ENCODE measurements at places on chromosomes 11 and 22.
A peak's percentile ranks its signal among the peaks of the same experiment; 100 is the strongest.

- DNase-seq: no peak
Observed at GRCh38 chr11:131533149-131533548, 162.7 kb downstream of the NTM start.

GRCh38 chr11:128324531-128325141 is 262.7 kb downstream of the ETS1 start:
- no peak for DNase-seq

GRCh38 chr11:9577556-9577955 is 4.1 kb downstream of the WEE1 start:
- no peak for DNase-seq

DNA sequence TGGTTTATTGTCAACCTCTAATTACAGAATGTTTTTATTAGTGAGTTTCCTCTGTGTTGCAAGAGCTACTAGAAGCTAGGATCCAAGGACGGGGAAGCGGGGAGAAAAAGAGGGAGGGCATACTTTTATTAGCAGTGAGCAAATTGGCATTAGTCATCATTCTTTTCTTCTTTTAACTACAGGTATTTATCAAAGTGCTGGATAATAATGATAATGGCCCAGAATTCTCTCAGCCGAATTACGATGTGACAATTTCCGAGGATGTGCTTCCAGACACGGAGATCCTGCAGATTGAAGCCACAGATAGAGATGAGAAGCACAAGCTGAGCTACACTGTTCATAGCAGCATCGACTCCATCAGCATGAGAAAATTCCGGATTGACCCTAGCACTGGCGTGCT is 179.7 kb upstream of the MTNR1B start:
- DNase-seq: no peak

- DNase-seq: no peak
Observed at GRCh38 chr11:13101644-13102512, 92.8 kb downstream of the RASSF10 start.

DNA sequence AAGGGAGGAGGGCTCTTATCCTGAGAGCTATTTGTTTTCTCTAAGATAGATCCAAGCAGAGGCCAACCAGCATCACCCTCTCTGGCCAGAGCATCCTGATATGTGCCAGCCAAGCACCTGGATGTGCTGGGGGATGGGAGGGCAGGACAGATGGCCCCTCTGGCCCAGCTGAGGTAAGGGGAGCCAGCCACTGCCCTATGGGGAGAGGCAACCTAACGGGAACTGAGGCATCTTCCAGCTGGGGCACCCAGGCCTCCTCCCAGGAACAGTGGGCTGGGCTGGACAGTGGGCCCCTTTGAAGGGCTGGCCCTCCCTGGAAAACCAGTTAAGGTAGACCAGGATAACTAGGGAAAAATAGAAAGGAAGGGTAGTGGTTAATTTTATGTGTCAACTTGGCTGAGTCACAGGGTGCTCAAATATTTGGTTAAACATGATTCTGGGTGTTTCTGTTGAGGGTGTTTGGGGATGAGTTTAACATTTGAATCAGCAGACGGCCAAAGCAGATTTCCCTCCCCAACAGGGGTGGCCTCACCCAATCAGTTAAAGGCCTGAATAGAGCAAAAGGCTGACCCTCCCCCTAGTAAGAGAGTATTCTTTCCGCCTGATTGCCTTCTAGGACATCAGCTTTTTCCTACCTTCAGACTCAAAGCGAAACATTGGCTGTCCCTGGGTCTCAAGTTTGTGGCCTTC is 595.1 kb downstream of the BUD13 start:
- no peak for DNase-seq

DNA sequence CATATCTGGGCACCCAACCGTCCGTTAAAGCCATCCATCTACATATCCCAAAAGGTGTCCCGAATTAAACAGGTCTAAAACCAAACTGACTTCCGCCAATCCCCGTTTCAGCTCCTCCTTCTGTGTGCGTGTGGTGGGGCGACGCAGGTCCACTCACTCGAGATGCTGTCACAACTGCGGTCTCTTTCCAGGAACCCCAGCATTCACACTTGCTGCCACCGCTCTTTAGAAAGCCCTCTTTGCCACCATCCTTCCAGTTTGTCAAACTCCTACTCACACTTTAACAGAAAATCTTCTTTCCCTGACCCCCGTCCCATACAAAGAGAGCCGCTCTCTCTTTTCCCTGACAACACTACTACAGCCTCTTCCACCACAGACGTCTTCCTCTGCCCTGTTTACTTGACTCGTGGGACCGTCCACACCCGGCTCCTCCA is 467 bp downstream of the ESS2 start:
- peak; percentile 24 for DNase-seq

DNA sequence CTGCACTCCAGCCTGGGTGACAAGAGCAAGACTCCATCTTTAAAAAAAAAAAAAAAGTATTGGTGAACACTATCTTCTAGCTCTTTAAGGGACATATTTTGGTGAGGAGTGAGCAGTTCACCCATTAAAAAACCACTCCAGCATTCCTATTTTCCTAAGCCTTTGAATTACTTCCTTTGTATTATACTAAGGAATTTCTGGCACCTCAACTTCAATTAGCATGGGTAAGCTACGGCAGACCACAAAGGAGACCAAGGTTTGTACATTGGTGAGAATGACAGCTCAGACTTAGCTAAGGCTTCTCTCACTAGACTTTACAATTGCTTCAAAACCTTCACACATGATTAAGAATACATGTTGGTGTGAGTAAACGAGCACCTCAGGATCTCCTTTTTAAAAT is 57.0 kb upstream of the BIRC3 start:
- DNase-seq: no peak

DNA sequence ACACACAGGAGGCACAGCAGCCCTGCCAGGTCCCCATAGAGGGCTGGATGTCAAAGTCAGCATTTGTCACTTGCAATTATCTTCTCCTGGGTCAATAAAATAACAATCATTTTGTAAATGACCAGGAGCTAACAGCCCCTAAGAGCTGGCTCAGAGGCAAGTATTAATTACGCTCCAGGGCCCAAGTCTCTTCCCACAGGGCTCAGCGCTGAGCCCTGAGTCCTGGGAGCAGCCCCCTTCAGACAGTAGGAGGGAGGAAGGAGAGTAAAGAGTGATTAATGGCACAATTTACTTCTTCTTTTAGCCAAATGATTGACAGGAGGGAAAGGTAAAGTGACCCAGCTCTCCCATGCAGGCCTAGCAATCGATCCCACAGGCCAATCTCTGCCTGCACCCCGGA is 99.0 kb upstream of the DRD2 start:
- no peak for DNase-seq

- DNase-seq: no peak
Observed at GRCh38 chr22:17825876-17826550, 51.7 kb upstream of the BID start.

DNA sequence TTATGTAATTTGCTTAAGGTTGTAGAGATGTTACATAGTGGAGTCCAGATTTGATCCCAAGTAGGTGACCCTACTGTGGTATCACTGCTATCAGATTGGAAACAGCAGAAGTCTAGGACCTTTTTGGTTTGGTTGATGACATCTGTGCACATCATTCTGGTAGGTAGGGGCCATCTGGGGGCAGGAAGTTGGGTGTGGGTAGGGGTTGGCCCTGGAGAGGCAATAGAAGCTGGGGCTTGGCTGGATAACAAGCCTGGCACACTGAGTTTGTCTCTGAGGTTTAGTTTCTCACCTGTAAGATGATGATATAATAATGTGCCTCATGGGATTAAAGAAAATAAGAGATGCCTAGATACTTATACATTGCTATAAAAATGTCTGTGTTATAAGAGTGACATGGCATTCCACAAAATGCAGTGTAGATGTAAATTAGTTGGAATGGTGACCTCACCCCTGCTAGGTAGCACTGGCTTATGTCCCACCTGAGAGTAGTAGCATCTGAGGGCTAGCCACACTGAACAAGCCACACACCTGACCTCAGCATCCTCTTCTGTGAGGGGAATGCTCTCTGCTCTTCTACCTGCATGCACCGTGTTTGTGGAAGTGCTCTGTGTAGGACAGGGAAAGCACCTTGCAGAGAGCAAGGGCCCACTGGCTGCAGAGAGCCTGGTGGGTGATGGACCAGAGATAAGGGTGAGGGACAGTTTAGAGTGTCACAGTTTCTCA is 36.9 kb downstream of the PTPRJ start:
- no peak for DNase-seq

DNA sequence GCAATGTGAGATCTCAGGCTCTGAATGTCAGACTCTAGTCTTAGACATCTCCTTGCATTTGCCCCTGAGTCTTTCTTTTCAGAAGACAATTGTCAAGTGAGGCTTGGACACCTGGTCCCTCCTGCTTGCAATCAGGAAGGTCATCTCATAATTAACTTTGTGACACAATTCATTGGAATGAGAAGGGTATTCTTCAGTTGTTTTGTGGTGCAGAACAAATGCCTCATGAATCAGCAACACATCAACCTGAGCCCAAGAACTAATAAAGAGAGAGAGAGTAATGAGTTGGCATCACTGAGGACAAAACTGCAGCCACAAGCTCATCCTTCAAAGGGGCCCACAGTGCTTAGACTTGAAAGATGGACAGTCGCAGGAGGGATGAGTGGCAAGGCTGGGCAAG is 375.8 kb downstream of the INSC start:
- no peak for DNase-seq

DNA sequence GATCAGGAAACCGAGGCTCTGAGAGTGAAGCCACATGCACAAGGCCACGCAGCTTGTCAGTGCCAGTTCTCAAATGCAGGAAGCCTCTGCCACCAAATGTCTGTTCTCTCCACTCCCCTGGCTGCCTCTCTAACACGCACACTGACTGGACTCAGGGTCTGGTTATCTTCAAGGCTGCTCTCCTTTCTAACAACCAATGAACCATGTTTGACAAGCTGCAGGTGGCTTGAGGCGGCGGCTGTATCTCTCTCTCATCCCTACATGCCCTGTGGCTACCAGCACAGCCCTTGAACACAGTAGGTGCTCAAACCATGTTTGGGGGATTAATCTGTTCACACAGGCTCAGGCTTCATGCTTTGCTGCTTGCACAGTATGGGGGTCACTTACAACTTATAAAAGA is 23.7 kb downstream of the MFNG start:
- DNase-seq: no peak

- DNase-seq: peak; percentile 75
Observed at GRCh38 chr11:13917264-13917663, 45.3 kb upstream of the SPON1 start.

GRCh38 chr22:36808721-36809344 is 8.0 kb downstream of the PVALB start:
- no peak for DNase-seq

DNA sequence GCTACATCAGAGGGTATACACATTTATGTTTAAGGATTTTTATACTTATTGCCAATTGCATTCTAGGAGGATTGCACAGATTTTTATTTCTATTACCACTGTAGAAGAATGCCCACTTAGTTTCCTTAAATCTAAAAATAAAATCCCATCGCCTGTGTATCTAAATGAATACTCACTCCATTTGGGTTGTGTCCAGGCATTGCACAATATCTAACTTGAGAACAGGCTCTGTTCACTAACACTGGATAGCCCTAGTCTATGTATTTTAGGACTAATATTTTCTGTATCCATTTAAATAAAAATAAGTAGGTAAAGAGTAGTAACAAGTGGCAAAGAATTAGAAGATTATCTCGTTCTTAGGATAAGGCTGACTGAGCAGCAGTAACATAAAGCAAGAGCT is 4.1 kb downstream of the C11orf52 start:
- peak; percentile 71 for DNase-seq

GRCh38 chr22:44891791-44892190 is 118.0 kb downstream of the PHF21B start:
- DNase-seq: no peak

DNA sequence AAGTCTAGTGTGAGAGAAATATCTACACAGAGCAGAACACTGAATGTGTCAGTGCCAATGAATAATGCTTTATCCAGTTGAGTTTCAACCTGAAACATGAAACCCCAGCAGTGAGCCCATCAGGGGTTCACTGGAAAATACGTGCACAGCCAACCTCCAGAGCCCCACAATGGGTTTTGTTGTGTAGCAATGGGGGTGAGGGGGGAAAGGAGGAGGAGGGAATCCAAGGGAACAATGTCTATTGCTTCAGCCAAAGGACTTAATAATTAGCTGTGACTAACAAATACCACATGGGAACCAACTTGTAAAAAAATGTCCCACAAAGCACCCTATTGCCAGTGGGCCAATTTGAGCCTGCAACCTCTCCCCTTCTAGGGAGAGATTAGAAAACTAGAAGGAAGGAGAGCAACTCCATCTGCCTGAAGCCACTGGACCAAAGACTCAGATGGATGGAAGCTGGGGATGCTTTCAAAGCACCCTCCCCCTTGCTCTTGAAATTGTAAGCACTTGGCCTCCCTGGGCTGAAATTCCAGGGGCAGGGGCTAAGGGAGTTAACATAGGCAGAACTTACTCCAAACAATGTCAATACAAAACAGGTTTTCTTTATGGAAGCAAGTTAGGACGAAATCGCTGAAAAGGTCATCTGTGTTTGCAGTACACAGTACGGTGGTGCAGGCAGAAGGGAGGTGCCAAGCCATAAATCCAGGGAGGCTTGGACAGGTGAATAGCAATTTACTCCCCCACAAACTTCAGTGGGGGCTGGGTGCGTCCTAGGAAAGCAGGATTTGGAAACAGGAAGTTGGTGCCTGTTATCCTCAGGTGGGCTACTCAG is 99.8 kb downstream of the ARL14EP start:
- no peak for DNase-seq

DNA sequence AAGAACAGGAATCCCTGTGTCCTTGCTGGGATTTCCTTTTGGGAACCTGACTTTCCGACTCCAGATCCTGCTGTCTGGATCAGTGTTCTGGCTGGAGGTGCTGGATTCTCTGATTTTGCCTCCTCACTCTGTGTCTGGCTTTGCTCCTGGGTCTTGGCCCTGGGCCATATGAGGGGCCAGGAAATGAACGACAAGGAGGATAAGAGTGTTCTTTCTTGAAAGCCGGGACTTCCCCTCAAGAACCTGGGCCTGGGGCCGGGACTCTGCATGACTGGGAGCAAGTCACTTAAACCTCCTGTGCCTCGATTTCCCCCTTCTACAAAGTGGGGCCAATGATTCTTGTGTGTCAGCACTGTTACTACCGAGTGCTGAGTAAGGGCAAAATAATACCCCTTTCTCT is 2.9 kb upstream of the MYO7A start:
- DNase-seq: no peak

DNA sequence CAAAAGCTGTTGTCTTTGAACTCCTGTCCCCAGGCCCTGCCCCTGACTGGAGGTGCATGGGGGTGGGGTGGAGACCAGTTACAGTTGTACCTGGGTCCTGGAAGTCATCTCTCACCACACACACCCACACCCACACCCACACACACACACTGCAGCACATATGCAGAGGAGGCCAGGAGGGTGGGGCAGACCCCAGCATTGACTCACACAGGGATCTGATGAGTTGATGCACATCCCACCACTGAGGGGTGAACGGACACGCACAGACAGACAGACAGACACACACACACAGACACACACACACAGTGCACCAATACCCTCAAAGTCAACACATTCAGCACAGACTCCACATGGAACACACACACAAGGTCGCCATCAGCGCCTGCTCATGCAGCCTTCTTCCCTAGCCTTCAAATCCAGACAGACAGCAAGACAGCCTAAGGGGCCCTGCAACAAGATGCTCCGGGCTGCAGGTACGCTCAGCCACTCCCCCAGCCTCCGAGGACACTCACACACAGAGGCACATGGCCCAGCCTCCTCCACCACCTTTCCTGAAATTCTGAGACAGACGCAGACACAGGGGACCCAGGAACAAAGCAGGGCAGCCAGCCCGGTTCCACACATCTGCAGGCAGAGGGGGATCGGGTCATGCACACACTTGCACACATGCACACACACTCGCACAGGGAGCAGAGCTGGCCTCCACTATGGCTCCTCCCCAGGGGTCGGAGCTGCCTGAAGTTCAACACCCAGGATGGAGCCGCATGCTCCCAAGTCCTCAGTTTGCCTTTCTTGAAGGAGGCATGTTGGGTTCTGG is 26.5 kb downstream of the SYT7 start:
- no peak for DNase-seq
